ENCODE measurements at places on chromosomes 1 and 21.

- no peak for DNase-seq
Observed at GRCh38 chr1:107673006-107673405, 292.0 kb downstream of the VAV3 start.

- no peak for DNase-seq
Observed at GRCh38 chr1:43913051-43913501, 20.5 kb upstream of the ARTN start.

GRCh38 chr1:45843474-45843905 is 40.1 kb downstream of the MAST2 start:
- DNase-seq = peak; percentile 87

DNA sequence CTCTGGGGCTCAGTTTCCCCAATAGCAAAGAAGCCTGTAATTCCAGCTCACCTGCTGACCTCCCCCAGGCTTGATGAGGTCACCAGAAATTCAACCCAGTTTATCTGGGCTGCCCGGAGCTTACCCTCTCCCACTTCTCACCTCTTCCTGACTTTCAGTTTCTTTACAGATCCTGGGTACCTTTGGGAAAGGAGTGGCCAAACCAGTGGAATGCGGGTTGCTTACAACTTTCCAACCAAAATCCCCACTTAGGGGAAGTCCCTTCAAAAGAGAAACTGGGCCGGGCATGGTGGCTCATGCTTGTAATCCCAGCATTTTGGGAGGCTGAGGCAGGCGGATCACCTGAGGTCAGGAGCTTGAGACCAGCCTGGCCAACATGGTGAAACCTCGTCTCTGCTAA is 5.9 kb upstream of the MARCKSL1 start:
- DNase-seq = no peak

GRCh38 chr1:243335292-243335691 is 79.5 kb downstream of the SDCCAG8 start:
- DNase-seq = peak; percentile 21

DNA sequence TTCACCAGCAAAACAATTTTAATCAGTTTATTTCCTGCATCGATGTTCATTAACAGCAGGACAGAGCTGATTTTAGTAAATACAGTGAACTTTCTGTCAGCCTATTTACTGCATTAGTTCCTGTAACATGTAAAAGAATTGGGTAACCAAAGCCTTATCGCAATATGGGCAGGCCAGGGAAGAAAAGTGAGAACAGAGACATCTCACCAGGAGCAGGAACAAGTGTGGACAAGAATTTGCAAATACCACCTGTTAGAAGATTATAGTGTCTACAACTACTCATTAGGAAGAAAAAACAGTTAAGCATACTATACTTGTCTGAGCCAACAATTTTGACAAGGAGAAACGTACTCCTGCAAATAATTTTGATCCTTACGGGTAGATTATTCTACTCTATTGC is 1293.9 kb downstream of the PLA2G4A start:
- DNase-seq = peak; percentile 8

DNA sequence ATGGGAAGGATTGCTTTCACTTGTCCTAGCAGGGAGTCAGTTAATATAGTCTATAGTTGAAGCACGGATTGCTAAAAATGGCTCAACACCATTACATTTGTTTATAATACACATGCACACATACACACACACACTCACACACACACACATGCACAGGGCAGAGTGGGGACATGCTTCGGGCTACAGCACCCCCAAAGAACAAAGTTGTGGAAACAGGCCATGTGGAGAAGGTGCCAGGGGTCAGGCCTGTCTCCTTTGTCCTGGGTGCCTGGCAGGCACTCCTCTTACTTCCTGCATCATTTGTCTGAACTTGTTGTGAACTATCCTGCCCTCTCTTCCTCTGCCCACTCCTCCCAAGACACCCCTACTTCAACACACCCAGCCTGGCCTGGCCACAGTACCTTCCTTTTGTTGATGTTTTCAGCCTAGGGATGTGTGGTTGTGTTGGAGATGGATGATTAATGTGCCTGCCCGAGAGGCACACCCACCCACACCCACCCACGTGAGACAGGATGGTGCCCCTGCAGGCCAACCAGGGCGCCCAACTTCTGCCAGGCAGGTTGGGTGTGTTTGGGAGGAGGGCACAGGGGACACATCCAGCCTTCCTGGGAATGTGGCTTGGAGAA is 17.5 kb downstream of the RASSF5 start:
- DNase-seq = no peak

GRCh38 chr1:205505791-205506190 is 1.3 kb downstream of the CDK18 start:
- DNase-seq = peak; percentile 42

All from amniotic epithelial cell (primary cell).